ENCODE measurements at places on chromosomes 5 and 9.

GRCh38 chr5:6830643-6831239 is 117.5 kb downstream of the TENT4A start:
- DNase-seq = no peak

- DNase-seq = no peak
Measured at GRCh38 chr5:31366941-31367340, 165.0 kb downstream of the DROSHA start.

DNA sequence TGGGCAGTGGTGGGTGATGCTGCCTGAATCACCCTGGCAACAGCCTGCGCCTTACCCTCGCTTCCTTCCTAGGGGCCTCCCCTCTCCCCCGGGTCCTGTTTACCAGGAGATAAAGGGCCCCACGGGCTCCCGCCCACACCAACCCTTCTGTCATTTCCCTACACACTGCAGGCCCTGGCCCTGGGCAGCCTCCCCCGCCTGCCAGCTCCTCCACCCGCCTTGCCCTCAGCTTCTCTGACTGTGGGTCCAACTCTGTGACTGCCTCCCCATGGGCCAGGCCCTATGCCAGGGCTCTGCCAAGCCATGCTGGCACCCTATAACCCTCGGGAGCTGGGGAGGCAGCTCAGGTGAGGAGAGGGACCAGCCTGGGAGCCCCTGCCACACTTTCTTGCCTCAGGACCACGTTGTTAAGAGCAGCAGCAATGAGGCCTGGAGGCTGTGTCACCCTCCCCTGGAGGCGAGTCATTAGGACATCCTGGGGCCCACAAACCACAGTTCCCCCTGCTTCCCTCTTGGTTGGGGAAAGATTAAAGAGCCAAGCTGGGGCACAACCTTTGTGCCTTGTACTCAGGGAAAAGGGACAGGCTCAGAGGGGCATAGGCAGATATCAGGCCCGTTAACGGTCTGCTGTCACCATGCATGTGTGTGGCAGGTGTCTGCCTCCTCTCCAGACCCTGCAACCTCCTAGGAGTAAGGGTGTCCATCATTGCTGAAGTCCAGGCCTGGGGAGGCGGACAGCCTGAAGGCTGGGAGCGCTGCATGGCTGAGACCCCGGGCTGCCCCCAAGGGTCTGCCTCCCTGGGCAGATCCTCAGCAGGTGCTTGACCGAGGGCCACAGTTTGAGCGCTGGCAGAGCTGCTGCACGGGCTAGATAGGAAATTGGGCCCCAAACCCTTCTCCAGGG is 2.8 kb downstream of the MGAT4B start:
- DNase-seq = no peak

DNA sequence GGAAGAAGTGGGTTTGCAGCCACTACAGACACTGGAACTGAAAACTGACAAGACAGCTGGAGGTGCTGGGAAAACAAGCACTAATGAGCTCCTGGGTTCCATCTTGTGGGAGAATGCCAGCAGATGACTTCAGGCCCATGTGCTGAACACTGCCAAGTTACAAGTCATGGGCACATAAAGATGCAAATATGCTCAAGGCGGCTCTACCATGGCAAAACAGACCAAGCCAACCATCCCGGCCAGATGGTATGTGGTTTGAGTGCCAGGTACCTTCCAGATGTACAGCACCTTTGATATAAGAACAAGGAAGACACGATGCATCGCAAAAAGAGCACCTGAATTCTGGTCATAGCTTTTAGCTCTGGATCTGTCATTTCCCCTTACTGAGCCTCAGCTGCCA is 19.9 kb downstream of the TNFSF8 start:
- no peak for DNase-seq

DNA sequence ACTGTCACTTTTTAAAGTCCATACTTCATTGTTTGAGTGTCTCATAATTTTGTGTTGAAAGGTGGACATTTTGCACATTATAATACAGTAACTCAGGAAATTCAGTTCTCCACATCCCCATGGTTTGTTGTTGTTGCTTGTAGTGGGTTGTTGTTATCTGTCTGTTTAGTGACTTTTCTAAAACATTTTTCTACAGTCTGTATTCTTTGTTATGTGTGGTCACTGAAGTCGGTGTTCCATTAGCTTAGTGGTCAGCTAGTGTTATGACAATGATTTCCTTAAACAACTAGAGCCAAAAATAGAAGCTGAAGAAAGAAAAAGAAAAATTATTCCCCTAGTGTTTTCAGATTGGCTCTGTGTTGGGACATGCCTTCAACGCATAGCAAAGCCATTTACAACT is 5.6 kb upstream of the IL33 start:
- DNase-seq = no peak

DNA sequence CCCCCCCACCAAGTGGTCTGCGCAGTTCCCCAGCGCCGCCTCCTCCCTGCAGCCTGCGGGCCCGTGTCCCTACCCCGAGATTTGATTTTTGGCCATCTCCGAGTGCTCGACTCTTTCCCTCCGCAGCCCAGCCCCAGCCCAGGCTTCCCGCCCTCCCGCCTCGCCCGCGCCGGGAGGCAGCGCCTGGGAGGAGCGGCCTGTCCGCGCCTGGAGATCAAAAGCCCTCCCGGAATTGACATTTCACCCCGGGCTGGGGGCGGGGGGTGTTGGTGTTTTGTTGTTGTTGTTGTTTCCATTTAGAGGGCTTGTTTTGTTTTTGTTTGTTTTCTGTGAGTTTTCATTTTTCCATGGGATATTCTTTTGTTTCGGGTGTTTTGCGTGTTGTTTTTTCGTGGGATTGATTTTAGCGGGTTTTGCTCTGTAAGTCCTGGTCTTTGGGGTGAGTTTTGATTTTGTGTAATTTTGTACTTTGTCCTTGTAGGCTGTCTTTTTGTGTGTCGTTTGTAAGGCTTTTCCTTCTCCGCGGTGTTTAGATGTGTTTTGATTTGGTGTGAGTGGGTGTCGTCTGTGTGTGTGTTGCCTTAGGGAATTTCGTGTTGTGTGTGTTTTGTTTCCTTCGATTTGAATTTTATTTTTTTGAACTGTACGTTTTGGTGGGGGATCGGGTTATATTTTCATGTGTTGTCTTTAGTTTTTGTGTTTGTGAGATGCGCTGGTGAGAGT is 1.7 kb upstream of the PAX5 start:
- DNase-seq = no peak

GRCh38 chr5:42806701-42807262 is 4.9 kb downstream of the SELENOP start:
- no peak for DNase-seq

- no peak for DNase-seq
Measured at GRCh38 chr9:123996731-123997421, 14.7 kb upstream of the LHX2 start.

DNA sequence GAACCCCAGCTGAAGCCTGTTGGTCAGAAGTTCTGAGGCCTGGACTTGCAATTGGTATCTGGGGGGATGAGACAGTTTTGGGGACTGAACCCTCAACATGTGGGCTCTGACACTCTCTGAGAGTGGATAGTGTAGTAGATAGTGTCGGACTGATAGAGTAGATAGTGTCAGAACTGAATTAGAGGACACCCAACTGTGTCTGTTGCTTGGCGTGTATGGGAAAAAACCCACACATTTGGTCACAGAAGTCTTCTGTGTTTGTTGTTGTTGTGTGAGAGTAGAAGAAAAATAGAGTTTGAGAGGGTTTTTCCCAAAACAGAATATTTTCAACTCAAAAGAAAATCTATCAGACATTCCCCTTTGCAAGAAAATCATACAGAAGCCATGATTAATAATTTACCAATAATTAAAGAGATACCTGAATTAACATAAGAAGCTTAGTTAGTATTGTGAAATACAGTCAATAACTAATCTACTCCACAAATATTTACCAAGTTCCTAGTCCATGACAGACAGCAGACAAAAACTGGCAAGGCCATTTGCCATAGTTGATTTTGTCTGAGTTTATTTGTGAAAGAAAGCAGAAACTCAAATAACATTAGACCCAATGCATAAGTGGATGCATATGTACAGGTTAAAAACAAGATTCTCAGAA is 170.9 kb downstream of the CTNND2 start:
- DNase-seq = no peak

DNA sequence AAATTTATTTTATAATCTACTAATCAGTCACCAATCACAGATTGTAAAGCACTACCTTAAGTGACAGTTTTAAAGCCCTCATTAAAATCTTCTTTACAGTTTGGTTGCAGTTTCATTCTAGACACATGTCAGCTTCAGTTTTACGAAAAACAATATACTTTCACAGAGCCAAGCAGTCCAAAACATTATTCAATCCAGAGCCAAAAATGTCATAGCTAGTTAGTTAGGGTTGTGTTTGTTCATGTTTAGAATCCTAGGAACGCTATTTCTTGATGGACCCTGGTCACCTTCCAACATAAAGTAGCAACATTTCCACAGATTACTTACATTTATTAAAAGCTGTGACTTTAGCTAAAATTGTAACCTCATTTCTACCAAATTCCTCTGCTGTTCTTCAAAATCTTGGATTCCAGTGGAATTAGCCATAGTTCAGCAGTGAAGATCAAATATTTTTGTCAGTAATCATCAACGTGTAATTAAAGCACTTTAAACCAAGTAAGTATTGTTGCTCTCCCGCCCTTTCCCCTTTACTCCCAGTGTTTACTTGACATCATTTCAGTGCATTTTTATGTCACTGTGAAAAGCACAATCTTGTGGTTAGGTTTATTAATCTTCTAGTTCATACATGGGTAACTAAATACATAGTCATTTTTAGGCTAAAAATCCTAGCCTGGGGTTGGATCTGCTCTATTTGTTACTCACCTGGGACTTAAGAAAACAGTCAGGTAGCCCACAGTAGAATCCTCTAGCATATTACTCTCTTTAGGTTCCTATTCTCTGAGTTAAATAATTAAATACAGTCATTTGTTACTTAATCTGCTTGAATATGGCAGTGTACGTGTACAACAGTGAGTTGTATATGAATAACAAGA is 74.3 kb downstream of the NIPBL start:
- no peak for DNase-seq

- no peak for DNase-seq
Measured at GRCh38 chr5:88885002-88885401, 2.0 kb upstream of the MEF2C start.

DNA sequence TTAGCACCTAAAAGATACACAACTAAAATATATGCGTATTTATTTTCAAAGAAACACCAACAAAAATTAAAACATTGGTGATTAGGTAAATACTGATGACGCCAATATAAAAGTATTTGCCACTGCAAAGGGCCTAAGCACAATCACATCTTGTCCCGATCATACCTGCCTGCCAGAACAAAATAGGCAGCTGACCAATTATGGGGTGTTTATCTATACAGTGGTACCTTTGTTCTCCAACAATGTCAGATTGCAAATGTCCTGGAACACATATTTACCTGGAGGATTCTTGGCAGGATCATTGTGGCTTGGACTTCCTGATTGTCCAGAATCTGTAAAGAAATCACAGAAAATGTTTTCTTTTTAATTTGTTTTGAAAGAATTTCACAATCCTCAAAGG is 134.5 kb downstream of the NFIB start:
- DNase-seq = no peak

- DNase-seq = no peak
Measured at GRCh38 chr5:174355208-174355612, 309.7 kb downstream of the NSG2 start.

DNA sequence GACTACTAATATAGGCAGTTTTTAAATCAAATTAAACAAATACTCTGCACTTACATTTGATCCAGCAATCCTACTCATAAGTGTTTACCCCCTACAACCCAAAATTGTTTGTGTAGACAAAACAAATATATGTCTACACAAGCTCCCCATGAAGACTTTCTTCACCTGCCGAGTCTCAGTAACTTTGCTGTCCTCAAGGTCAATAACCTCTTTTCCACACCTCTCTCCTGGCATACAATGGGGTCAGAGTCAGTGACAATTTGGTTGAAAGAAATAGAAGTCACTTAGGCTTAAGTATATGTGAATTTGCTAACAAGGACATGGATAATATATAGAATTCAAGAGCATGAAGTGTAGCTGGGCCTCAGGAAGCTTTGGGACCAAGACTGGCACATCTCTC is 29.1 kb downstream of the APBA1 start:
- no peak for DNase-seq

GRCh38 chr5:81006947-81007636 is 46.9 kb downstream of the RASGRF2 start:
- DNase-seq = no peak

DNA sequence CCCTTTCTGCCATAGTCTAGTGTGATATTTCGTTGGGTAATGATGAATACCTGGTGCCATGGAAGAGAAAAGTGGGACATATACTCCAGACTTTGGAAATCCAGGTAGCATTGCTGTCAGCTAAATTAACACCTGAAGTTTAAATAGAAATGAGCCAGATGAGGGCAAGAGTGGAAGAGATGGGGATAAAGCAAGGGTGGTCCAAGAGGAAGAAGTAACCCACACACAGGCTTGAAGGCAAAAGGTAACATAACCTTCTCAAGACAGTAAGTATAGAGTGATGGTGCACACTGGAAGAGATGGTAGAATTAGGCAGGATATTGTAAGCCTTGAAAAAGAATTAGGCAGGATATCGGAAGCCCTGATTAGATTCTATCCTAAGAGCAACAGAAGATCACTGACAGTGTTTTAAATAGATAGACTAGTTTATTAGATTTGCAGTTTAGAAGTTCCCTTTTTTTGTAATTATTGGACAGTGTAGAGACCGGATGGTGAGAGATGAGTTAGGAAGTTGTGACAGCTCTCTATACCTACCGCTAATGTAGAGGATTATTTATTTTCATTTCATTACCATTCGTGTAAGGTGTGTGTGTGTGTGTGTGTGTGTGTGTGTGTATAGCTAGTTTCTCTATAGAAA is 16.8 kb downstream of the ANXA1 start:
- DNase-seq = no peak

DNA sequence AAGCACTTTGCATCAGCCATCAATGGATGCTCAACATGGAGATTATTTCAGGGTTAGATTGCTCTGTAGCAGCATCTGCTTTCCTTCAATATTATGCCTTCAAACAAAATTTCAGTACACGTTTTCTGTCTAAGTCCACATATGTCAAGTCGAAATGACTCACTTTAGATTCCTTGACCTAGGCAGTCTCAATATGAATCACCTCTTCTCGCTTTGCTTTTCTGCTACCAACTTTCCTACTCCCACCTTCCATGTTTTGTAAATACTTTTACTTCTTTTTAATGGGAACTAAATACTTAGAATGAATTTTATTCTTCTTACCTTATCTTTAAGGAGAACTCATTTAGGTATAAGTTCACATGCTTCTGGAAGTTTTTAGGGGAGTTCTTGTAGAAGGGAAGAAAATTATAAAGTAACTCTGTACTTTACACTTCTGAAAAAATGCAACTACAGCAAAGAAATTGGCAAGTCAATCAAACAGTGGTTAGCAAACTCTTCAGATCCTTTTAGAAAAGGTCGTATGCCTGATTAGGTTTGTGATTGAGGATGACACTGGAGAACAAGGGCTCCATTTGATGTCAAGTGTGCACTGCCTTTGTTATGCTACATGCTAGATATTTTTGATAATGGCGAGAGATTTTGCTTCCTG is 478.5 kb upstream of the SMARCA2 start:
- DNase-seq = no peak

Data from activated naive CD4-positive, alpha-beta T cell (primary cell).